Upper lobe of left lung (tissue), 6 donors: ENCODE measurements at places on chromosomes 1 and 21.

GRCh38 chr21:25133939-25134338 lies 473.3 kb downstream of the MRPL39 start:
- H3K36me3 ChIP-seq: no peaks in the 10 kb centered on the region
- no peaks in the 10 kb centered on the region for H3K4me1 ChIP-seq
- no peaks in the 10 kb centered on the region for H3K27me3 ChIP-seq
- no peak overlapping the region for H3K27ac ChIP-seq
- no peak overlapping the region for H3K4me3 ChIP-seq
- no peak for DNase-seq

- no peak within 1 kb of the TSS for H3K27ac ChIP-seq
- H3K4me1 ChIP-seq: peaks cover 12% of the 10 kb centered on the region
- H3K27me3 ChIP-seq: peaks cover 16% of the 10 kb centered on the region
- H3K36me3 ChIP-seq: no peaks in the 10 kb centered on the region
- H3K4me3 ChIP-seq: peak within 1 kb of the TSS; percentile 48
These were observed at the start of gene HTR1D for GRCh38 chr1:23217421-23218115. Gene HTR1D, minus strand, starts transcription at chr1:23217502. Its CDS starts 23,283 bp downstream, at chr1:23194219.

DNA sequence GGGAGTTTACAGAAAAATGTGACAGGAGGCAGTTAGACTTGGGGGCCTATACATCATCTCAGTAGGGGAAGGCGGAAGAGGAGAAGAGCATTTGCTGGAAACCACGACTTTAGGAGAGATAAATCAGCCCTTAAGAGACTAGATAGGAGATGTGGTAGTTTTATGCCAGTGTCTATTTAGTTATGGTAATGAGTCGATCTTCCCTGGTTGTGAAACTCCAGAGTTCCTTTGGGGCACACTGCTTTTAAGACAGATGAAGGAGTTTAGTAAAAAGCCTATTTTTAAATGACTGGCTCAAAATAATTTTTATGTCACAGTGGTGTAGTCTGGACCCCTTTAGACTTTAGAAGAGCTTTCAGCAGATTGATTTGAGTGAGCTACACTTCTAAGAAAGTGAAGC lies 7.8 kb downstream of the PGM1 start:
- H3K4me1 ChIP-seq: no peaks in the 10 kb centered on the region
- H3K36me3 ChIP-seq: no peaks in the 10 kb centered on the region
- no peak overlapping the region for H3K4me3 ChIP-seq

- no peak for DNase-seq
- H3K27me3 ChIP-seq: no peaks in the 10 kb centered on the region
- H3K4me3 ChIP-seq: no peak overlapping the region
These were observed 15.9 kb upstream of the OSBPL9 start for GRCh38 chr1:51600965-51601364.

GRCh38 chr21:26405735-26406361 lies 167.2 kb downstream of the CYYR1 start:
- no peak overlapping the region for H3K4me3 ChIP-seq
- no peaks in the 10 kb centered on the region for H3K27me3 ChIP-seq
- H3K36me3 ChIP-seq: no peaks in the 10 kb centered on the region
- no peaks in the 10 kb centered on the region for H3K4me1 ChIP-seq
- no peak overlapping the region for H3K27ac ChIP-seq
- peak; percentile 21 for DNase-seq

DNA sequence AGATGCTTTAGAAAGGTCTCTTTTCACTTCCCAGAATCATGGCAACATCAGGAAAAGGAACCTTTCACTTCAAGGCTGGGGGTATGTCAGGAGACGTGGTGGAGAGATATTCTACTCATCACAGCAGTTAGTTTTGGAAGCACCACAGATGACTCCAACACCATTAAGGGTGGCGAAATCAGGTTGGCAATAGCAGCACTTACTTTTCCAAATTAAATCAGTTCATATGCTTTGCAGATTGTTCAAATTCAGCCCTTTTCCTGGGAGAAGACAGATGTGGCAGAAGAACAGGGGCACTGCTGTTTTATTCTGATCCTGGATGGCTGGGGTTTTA lies 79.0 kb downstream of the RUNX1 start:
- H3K4me1 ChIP-seq: peaks cover 31% of the 10 kb centered on the region
- no peak overlapping the region for H3K4me3 ChIP-seq
- no peak overlapping the region for H3K27ac ChIP-seq
- H3K36me3 ChIP-seq: no peaks in the 10 kb centered on the region
- H3K27me3 ChIP-seq: no peaks in the 10 kb centered on the region
- no peak for DNase-seq

DNA sequence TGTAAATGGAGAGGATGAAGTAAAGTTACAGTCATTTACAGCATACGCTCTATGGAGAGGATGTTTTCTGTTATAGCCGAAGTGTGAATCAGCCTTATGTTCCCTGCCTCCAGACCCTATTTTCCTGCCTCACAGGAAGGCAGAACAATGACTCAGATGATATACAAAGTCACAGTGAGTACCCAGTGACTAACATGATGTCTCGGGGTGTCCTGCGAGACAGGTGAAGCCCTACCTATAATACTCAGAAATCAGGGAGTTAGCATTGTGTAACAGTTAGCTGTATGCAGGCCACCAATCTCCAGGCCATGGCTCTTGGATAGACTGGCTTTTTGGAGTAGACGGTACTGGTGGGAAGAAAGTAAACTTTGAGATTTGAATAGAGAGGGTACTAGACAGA lies 55.6 kb upstream of the FBXO28 start:
- no peaks in the 10 kb centered on the region for H3K36me3 ChIP-seq
- H3K4me3 ChIP-seq: no peak overlapping the region
- H3K27ac ChIP-seq: no peak overlapping the region
- no peak for DNase-seq
- no peaks in the 10 kb centered on the region for H3K4me1 ChIP-seq

GRCh38 chr1:68478662-68479061 lies 18.2 kb downstream of the DEPDC1 start:
- no peaks in the 10 kb centered on the region for H3K4me1 ChIP-seq
- no peak for DNase-seq
- no peaks in the 10 kb centered on the region for H3K27me3 ChIP-seq
- H3K27ac ChIP-seq: no peak overlapping the region

GRCh38 chr1:6082430-6082971 lies 36.8 kb downstream of the KCNAB2 start:
- H3K4me1 ChIP-seq: no peaks in the 10 kb centered on the region
- H3K27me3 ChIP-seq: no peaks in the 10 kb centered on the region
- no peak overlapping the region for H3K27ac ChIP-seq
- DNase-seq: peak; percentile 80
- H3K36me3 ChIP-seq: peaks cover 11% of the 10 kb centered on the region
- H3K4me3 ChIP-seq: no peak overlapping the region

DNA sequence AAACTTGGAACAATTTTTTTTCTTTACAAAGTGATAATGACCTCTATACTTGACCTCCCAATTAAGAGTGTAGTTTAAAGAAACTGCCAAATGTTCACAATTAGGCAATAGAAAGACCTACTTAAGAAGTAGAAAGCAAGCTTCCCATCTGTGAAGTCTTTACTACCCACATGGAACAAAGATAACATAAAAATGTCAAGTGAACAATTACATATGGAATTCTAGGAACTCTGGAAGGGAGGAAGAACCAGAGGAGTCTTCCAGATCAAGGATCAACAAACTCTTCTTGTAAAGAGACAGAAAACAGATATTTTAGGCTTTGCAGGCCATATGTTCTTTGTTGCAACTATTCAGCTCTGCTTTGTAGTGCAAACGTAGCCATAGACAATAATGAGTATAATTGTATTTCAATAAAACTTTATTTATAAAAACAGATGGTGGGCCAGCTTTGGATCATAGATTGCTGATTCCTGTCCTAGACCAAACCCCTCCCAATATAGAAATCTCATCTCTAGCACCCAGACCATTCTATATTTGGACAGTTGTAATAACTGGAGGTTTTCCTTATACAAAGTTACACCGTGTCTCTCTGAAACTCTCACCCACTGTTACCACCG lies 68.4 kb upstream of the MAGI3 start:
- H3K27ac ChIP-seq: peak overlapping the region; percentile 14
- DNase-seq: no peak
- no peaks in the 10 kb centered on the region for H3K27me3 ChIP-seq
- H3K36me3 ChIP-seq: no peaks in the 10 kb centered on the region
- no peaks in the 10 kb centered on the region for H3K4me1 ChIP-seq

DNA sequence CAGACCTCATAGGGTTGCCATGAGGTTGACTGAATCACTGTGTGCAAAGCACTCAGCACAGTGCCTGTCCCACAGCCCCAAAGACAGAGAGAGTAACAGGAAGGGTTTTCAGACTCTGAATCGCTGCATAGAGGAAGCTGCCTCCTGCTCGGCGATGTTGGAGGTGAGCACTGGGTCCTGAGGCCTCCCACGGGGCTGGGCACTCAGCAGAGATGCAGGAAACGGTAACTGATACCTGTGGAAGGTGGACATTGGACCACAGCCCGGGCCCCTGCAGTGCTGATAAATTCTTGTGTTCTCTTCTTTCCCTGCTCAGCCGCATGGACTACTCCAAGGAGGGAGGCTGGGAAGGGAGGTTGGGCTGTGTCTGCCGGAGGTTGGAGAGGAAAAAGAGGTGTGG lies 389.7 kb downstream of the PTPRU start:
- H3K4me3 ChIP-seq: no peak overlapping the region
- DNase-seq: no peak
- no peaks in the 10 kb centered on the region for H3K36me3 ChIP-seq
- no peaks in the 10 kb centered on the region for H3K27me3 ChIP-seq

DNA sequence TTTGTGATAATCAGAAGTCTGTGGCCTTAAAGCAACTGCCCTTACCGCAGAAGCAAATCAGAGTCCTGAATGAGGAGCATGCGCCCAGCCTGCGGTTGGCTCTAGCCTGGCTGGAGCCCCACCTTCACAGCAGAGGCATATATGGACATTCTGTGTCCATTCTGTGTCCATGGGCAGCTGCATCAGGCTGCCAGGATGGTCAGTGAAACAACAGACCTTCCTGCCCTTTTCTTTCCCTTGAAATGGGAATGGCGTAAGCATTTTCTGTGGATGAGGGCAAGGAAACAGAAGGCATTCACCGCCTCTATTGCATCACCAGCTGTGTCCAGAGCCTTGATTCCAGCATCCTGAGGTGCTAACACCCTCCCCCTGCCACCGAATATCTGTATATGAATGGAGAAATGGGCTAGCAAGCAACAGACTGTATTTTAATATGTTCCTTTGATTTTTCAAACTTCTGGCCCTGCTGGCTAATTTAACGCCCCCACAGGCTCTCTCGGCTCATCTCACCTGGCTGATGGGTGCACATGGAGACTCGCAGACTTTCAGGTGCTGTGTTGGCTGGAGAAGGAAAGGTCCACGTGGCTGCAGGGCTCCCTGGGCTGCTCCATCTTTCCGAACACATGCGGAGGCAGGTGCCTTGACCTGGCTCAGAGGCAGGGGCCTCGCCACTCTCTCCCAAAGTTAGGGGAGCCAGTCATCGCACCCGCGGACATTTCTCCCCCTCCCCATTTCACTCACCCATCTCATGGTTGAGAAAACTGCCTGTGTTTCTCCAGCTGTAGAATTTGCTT lies 159.2 kb downstream of the GALNT2 start:
- DNase-seq: peak; percentile 2
- H3K27ac ChIP-seq: no peak overlapping the region
- peaks cover 16% of the 10 kb centered on the region for H3K4me1 ChIP-seq
- no peaks in the 10 kb centered on the region for H3K27me3 ChIP-seq
- no peaks in the 10 kb centered on the region for H3K36me3 ChIP-seq
- no peak overlapping the region for H3K4me3 ChIP-seq

DNA sequence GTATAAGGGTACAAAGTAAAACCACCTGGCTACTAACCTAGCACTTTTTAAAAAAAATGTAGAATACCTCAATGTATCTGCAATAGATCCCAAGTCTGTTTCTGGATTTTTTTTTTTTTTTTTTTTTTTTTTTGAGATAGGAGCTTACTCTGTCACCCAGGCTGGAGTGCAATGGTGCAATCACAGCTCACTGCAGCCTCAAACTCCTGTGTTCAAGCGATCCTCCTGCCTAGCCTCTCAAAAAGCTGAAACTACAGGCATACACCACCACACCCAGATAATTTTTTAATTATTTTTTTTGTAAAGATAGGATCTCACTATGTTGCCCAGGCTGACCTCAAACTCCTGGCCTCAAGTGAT lies 537.5 kb upstream of the CAMK1G start:
- peak overlapping the region; percentile 55 for H3K27ac ChIP-seq
- no peaks in the 10 kb centered on the region for H3K4me1 ChIP-seq
- no peaks in the 10 kb centered on the region for H3K36me3 ChIP-seq
- no peaks in the 10 kb centered on the region for H3K27me3 ChIP-seq
- no peak overlapping the region for H3K4me3 ChIP-seq
- no peak for DNase-seq
